ENCODE measurements at places on chromosomes 7 and 10.

DNA sequence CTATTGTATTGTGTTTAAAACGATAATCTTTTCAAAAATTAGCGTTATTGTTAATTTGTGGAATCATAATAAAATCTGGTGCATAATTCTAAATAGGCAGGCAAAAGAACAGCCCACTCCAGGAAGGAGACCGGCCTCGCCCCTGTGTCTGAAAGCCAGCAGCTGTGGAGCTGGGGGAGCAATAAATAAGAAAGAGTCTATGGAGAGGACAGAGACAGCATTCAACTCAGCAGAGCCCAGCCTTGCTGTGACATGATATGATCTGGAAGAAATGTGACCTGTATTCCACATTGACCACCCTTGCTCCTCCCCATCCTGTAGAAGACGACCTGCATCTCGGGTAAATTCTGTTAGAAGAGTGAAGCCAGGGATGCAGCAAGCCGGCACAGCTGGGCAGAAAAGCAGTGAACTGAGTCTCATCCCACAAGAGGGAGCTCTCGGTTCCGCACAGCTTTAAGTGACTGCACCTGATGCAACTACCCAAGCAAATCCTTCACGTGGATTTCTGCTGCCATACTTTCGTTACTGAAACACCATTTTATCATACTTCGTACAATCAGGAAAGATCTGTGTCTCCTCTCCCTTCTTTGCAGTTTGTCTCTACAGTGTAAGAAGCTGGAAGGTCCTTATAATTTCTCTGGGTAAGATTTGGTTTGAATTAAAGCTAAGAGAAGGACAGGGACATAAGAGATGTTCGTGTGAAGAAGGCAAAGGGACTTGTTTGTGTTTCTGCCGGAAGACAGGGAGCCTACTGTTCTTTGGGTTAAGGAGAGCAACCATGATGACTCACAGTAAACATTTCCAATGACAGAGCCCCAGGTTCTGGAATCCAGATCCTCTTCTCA is 427.1 kb downstream of the GPAM start:
- peak; percentile 2 for DNase-seq

DNA sequence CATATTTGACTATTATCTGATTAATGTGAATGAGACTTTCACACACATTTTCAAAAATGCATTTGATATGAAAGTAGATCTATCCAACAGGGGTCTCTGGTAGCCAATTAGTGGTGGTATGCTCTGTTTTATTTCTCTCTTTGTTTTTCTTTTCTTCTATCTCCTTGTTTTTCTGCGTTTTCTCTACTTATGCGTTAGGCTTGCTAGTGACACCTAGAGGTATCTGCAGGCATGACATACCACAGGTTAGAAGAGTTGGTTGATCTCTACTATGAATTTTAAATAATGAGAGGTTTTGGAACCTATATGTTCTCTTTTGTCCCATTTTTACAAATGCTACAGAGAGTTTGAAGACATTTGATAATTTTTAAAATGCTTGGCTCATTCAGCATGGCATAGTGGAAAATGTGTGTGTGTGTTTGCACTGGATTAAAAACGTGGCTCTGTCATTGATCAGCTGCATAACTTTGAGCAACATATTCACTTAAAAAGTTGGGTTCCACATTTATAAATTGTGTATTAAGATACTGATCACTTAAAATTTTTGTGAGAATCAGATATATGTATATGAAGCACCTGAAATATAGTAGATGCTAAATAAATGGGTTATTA is 28.1 kb upstream of the PLXDC2 start:
- no peak for DNase-seq

GRCh38 chr7:135911099-135911498 is 66.1 kb downstream of the MTPN start:
- DNase-seq = no peak

- DNase-seq = no peak
Measured at GRCh38 chr10:71381611-71382010, 15.1 kb upstream of the CDH23 start.

GRCh38 chr7:2272031-2272430 is 30.0 kb downstream of the NUDT1 start:
- no peak for DNase-seq

DNA sequence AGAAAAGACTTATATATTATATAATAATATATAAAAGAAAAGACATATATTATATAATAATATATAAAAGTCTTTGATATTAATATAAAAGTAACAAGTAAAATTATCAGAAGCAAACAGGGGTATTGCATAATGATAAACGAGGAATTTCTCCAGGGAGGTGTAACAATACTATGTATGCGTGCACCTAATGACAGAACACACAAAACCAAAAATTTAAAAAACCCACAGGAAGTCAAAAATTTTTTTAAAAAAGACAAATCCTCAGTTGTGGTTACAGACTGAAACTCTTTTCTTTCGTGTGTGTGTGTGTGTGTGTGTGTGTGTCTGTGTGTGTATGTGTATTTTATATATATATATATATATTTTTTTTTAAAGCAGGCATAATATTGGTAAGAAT is 279.2 kb upstream of the DPP6 start:
- DNase-seq = no peak

DNA sequence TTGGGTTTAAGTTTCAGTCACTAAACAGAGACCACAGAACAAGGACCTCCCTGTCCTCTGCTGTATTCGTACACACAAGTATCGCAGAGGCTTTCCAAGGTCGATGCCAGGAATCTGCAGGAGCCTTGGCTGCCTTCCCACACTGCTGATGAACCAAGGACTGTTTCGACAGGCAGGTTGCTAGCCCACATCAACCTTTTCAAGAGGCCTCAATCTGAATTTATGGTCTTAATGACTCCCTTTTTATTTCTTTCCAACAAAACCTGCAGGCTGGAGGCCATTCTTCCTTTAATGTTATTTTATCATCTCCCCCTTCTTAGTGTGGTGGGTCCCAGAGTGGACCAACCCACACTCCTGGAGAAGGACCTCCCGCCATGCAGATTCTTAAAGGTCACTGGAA is 45.6 kb downstream of the JCAD start:
- DNase-seq = no peak

GRCh38 chr7:108020585-108020984 is 17.6 kb upstream of the LAMB1 start:
- no peak for DNase-seq

GRCh38 chr7:35761871-35762677 is 38.8 kb upstream of the SEPTIN7 start:
- DNase-seq = no peak

Measured in GM19239 (cell line).